ENCODE measurements at places on chromosomes 12 and 14.

DNA sequence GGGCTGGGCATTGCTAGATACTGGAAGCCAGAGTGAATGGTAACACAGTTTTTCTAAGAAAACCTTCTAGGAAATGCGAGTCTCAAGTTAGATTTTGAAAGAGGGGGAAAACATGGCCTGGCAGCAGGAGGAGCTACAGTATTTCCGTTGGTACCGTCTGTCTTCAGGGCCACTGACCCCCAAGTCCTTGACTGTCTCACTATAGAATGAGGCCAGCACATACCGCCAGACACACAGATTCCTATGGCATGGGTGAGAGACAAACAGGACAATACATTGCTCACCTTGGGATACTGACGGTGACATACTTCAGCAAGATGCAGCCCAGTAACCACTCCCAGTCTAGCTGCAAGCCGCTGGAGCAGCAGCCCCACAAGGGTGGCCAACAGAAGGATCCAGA lies 21.7 kb downstream of the SLC11A2 start:
- DNase-seq = no peak

GRCh38 chr14:63752449-63753169 lies 24.7 kb upstream of the SGPP1 start:
- peak; percentile 80 for DNase-seq

DNA sequence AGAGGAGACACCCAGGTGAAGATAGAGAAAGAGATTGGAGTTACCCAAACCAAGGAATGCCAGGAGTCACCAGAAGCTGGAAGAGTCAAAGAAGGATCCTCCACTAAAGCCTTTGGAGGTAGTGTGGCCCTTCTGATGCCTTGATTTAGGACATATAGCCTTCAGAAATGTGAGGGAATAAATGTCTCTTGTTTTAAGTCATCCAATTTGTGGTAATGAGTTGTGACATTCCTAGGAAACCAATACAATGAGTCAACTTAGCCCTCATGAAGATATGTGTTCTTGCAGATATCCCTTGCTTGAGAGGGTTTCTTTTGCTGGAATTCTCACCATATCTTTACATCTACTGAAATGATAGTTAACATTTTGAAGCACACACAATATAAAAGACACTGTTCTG lies 58.8 kb downstream of the CCER1 start:
- peak; percentile 94 for DNase-seq

- no peak for DNase-seq
Measured at GRCh38 chr14:89393222-89393745, 23.7 kb downstream of the FOXN3 start.

DNA sequence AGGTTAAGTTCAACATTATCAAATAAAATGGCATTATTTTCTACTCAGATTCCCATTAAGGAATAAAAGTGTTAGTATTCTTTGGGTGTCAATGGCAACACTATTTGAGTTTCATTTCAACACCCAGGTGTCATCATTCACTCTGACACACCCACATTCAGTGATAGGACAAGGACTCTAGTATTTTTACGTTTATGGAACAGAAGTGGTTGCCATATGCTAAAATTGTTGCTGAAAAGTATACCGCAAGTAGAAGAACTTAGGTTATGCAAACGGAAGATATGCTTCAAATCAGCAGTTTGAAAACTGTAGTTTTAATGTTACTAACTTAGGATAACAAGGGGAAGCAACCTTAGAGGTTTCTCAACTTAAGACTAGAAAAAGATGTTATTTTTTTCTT lies 20.0 kb upstream of the SGPP1 start:
- no peak for DNase-seq

DNA sequence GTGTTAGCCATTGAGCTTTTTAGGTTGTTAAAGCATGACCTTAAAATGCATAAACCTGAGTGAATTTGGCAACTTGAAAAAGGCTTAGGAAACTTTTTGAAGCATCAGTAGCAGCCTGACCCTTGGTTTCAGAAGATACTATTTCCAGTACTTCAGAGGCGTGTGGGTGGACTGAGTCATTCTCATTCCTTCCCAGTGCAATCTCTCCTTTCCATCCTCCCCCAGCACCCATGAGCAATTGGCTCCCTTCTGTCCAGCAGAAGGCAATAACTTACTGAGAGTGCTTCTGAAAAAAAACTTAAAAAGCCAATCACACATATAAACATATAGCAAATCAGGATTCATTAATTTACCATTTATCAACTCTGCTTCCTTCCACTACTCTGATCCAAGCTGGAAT lies 299.3 kb upstream of the STXBP6 start:
- DNase-seq = no peak

DNA sequence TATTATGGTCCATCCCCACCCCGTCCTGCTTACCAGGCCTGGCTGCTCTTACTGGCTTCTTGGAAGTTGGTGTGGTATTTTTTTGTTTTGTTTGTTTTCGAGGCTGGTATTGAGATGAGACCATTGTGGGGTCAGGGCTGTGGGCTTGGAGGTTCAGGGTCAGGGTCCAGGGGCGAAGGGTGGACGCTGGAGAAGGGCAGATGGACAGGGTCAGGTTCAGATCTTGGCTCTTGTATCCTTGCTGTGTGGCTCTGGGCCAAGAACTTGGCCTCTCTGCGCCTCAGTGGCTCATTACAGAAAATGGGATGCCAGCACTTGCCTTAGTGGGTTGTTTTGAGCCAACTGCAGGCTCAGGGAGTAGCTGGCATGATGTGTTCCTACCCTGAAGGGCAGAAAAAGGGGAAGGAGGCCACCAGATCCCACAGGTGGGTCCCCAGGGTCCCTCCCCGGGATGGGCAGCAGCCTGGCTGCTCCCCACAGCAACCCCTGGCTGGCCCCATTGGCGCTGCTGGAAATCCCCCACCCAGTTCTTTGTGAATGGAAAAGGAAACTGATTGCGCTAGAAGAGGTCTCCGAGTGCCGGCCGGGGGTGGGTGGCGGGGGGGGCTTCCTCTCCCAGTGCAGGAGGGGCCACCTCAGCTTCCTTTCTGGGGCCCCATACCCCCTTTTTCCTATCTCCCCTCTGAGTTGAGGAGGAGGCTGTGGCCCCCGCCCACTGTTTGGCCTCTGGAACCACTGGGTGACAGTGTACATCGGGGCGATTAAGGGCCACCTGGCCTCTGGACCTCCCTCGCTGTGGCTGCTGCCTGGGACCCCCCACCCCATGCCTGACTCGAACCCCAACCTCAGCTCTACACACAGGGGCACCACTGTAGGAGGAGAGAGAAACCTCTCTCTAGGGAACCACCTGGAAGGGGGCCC lies 25.0 kb downstream of the SH2B3 start:
- DNase-seq = no peak

- no peak for DNase-seq
Measured at GRCh38 chr14:96583569-96584041, 81.4 kb downstream of the PAPOLA start.

- DNase-seq = no peak
Measured at GRCh38 chr12:92047393-92047826, 98.2 kb downstream of the BTG1 start.

All from renal cortical epithelial cell (primary cell).